ENCODE measurements at places on chromosomes 7 and 10. TPM values are rescaled to one million over a fixed set of nuclear protein-coding genes. Genes with fewer than 3 reads are reported as not detected.

- H3K4me3 ChIP-seq = no peak overlapping the region
- H3K27me3 ChIP-seq = no peaks in the 10 kb centered on the region
- H3K27ac ChIP-seq = no peak overlapping the region
- no peak for DNase-seq
- H3K4me1 ChIP-seq = no peaks in the 10 kb centered on the region
- no peaks in the 10 kb centered on the region for H3K36me3 ChIP-seq
Observed at GRCh38 chr10:1454428-1454827, 282.9 kb downstream of the ADARB2 start.

Gene SFTPA1
- total RNA-seq = not detected

Gene ABCA13
- 0.16 TPM for total RNA-seq

DNA sequence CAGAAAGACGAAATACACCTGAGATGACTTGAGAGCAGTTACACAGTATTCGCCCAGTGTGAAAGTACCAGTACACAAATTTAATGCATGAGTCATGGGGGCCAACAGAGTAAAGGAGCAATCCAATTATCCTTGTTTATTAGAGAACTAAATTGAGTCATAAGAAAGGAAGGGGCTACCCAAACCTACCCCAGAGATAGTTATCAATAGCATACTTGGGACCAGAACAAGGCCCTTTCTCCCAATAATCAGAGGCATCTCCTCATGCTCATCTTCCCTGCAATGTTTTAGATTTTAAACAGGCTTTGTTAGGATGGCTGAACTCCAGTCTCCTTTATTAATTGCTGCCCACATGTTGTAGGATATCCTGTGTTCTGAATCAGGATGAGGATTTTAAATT lies 239.7 kb upstream of the LRGUK start:
- no peak overlapping the region for H3K4me3 ChIP-seq
- H3K27ac ChIP-seq = no peak overlapping the region
- no peaks in the 10 kb centered on the region for H3K36me3 ChIP-seq
- DNase-seq = no peak

GRCh38 chr10:28571265-28571664 lies 38.3 kb downstream of the WAC start:
- no peaks in the 10 kb centered on the region for H3K27me3 ChIP-seq
- H3K36me3 ChIP-seq = peaks cover 8% of the 10 kb centered on the region
- DNase-seq = no peak
- no peak overlapping the region for H3K4me3 ChIP-seq

Gene CEP55
- 15.0 TPM for total RNA-seq

DNA sequence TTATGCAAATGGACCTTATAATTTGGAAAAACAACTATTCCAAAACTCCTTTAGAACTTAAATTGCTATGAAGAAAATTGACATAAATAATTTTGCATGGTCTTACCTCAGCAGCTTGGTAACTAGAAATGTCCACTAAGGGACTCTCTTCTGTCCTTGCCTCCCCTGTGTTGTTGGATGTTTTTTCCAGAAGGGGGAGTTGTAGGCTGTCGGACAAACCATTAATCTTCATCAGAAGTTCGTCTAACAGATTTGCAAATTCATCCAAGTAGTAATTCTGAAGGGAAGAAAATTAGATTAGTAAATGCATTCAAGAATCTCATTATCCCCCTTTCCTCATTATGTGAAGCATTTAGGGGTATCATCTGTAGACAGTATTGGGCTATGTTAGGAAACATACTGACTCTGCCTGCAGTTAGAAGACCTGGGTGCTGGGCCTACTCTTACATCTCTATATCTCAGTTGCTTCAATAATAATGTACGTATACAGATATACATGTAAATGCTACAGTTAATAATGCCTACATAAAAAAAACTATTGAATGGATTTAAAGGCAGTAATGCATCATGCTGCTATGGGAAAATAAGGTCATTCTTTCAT lies 155.6 kb downstream of the PKD1L1 start:
- peak; percentile 48 for DNase-seq
- no peaks in the 10 kb centered on the region for H3K27me3 ChIP-seq
- H3K36me3 ChIP-seq = no peaks in the 10 kb centered on the region
- H3K27ac ChIP-seq = no peak overlapping the region
